ENCODE measurements at places on chromosomes 12 and 14.

GRCh38 chr14:90275820-90276219 is 19.5 kb downstream of the PSMC1 start:
- no peak for DNase-seq

- DNase-seq: no peak
Observed at GRCh38 chr14:74977164-74977900, 21.9 kb upstream of the PGF start.

DNA sequence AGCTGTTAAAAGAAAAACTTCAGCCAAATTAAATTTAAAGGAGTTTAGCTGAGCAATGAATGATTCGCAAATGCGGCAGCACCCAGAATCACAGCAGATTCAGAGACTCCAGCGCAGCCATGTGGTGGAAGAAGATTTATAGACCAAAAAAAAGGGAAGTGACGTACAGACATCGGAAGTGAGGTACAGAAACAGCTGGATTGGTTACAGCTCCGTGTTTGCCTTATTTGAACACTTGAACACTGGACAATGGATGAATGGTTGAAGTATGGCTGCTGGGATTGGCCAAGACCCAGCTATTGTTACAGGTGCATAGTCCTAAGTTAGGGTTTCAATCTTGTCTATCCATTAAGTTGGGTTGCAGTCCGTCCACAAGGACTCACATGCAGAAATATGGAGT is 42.6 kb downstream of the GALNT8 start:
- DNase-seq: no peak

- DNase-seq: no peak
Observed at GRCh38 chr12:72288911-72289310, 16.7 kb downstream of the TRHDE start.

- no peak for DNase-seq
Observed at GRCh38 chr12:63149909-63150712, 890 bp downstream of the AVPR1A start.

DNA sequence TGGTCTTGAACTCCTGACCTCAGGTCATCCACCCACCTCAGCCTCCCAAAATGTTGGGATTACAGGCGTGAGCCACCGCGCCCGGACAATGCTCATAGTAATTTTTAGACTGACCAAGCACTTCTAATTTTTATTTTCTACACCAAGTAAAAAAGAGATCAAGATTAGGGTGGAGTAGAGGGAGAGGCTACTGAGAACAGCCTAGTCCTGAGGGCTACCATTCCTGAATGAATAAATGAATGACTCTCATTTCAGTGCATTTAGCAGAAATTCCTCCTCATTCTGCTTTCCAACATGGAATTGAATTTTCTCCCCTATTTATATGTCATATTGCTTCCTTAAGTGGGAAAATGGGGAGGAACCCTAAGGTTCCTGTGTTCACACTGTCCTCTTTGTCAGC is 26.4 kb downstream of the BBOF1 start:
- no peak for DNase-seq

- DNase-seq: no peak
Observed at GRCh38 chr14:94051115-94051514, 25.0 kb downstream of the OTUB2 start.

- DNase-seq: no peak
Observed at GRCh38 chr12:7694556-7695236, 879 bp downstream of the GDF3 start.

DNA sequence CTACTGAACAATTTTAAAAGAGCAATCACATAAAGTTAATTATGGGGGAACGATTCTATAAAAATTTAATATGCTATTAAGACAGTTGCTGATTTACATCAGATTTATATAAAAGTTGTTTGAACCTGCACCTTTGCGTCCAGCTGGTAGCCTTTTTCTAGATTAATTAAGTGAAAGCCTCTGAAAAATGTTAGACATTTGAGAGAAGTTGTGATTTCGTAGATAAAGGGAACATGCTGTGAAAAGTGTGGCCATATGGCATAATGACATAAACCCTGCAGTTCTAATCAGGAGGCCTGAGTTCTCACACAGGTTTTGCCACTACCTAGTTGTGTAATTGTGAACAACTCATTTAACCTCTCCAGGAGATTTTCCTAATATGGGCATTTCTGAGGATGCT is 187.2 kb downstream of the TMTC2 start:
- no peak for DNase-seq

DNA sequence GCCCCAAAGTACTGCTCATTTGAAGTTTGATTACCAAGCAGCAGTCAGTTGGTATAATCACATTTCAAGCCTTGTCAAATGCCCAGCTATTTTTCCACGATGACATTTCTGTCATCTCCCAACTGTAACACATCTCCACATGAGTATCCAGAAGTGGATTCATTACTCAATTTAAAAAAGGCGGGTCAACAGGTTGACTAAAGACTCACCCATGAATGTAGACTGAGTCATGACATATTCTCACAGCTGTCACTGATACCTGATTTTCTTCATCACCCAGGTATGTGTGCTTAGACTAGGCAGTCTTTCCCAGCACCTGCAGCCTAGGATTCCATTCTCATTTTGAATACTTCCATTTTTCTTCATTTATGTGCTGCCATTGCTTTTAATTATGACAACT is 75.1 kb upstream of the DBX2 start:
- no peak for DNase-seq

GRCh38 chr14:71116568-71117122 is 209.4 kb downstream of the PCNX1 start:
- no peak for DNase-seq

DNA sequence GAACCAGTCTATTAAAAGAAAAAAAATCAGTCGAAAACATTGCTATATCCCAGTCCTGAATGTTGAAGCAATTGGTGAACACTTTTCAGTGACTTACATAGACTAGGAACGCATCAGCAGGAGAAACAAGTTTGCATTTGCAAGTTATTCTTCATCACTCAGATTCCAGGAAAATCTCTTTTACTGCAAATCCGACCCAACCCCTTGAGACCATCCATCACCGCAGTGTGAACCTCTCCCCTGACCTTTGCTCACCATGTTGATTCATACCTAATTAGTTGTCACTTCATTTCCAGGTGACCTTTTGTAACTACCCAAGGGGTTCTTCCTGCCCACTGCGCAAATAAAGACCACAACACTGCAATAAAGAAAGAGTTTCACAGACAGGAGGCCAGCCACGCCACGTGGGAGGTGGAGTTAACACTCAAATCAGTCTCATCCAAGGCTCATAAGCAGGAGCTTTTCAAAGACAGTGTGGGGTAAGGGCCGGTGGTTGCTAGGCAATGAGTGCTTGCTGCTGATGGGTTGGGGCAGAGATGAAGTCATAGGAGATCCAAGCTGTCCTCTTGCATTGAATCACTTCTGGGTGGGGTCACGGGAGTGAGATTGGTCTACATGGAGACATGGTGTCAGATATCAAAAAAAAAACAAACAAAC is 241.3 kb upstream of the TMEM132C start:
- DNase-seq: no peak

DNA sequence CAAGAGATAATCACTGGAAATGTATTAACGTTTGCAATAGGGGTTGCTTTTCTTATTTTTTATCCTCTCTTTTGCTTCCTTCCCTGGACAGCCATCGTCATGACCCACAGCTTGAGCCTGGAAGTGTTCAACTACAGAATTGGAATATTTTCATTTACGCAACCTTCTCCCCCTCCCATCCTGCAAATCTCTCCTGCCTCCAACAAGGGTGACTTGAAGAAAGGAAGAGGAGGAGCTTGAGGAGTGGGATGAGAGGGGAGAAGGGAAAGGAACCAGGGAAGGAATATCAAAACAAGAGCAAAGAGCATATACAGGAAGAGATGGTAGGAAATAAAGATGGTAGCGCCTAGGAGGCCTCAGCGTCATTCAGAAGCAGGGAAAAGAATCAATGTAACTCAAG is 1.6 kb upstream of the MANSC4 start:
- DNase-seq: no peak

DNA sequence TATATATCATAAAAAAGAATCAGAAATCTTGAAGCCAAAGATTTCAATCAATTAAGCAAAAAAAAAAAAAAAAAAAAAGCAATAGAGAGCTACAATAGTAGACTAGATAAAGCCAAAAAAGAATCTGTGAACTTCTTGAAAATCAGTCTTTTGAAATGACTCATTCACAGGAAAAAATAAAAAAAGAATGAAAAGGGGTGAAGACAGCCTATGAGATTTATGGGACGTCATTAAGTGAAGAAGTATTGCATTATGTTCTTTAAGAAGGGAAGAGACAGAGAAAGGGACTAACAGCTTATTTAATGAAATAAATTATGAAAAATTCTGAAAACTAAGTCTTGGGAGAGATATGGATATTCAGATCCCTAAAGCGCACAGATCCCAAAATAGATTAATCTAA is 103.8 kb downstream of the ACSS3 start:
- DNase-seq: no peak

- DNase-seq: no peak
Observed at GRCh38 chr14:20799892-20800544, 2.6 kb downstream of the RNASE1 start.

DNA sequence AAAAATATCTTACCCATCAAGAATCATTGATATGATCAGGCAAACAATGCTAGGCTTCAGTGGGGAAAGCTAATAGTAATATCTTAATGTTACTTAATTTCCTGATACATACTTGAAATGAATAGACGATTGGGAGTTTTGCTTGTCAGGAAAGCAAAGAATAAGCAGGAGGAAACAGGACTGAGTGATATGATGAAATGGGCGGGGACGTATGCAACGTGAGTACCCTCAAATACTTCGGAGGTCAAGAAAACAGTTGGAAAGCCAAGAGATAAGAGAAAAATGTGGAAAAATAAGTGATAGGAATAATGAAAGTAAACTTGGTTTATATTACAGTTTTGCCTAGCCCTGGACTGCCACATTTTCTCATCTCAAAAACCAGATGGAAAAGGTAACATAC is 49.2 kb downstream of the METTL25 start:
- no peak for DNase-seq

DNA sequence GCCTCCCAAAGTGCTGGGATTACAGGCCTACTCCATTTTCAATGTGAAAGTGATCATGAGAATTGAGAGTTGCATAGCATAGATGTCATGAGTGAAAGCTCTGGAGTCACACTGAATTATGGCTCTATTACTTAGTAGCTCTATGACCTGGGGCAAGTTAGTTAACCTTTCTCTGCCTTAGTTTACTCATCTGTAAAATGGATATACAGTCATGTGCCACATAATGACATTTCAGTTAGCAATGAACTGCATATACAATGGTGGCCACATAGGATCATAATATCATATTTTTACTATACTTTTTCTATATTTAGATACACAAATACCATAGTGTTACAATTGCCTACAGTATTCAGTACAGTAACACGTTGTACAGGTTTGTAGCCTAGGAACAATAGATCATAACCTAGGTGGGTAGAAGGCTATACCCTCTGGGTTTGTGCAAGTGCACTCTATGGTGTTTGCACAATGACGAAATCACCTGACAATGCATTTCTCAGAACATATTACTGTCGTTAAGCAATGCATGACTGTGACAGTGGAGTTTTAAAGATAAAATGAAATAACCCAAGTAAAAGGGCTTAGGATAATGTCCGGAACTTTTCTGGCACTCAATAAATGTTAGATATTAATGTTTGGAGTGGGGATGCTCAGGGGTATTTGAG is 53.1 kb downstream of the ZFYVE26 start:
- no peak for DNase-seq

GRCh38 chr12:112122823-112123690 is 2.3 kb upstream of the TRAFD1 start:
- no peak for DNase-seq

DNA sequence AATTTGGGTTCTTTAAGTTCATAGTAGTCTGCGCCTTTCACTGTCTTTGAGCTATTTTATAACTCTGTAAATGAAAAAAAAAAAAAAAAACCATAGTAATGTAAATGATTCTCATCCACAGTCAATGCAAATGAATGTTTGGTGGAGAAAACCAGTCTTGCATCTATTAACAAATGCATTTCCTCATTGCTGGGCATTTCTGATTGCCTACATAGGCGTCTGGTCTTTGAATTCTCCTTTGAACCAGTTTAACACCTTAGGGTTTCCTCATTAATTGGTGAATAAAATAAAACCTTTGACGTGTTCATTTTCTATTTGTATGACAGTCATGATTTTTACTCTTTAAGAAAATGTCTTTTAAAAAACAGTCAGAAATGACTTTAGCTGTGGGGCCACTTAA is 114.8 kb downstream of the C12orf75 start:
- DNase-seq: no peak

DNA sequence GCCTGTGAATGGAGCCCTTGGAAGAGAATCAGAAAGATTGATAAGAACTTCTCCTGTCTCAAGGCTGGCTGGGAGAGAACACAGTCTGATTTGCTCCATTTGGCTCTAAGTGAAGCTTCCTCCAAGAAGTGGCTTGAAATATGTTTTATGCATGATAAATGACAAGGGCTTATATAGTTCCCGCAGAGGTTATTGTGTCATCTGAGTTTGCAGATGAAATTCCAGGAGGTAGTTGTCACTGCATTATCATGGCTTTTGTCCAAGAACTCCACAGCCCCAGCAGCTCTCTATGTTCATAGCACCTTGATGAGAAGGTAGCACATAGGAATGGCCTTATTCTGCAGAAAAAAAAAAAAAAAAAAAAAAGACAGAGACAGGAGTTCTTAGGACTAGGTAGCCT is 108.5 kb downstream of the DACT1 start:
- DNase-seq: no peak

GRCh38 chr14:89085231-89085731 is 260.8 kb downstream of the TTC8 start:
- no peak for DNase-seq

GRCh38 chr12:54129028-54129903 is 59.5 kb downstream of the SMUG1 start:
- DNase-seq: no peak

DNA sequence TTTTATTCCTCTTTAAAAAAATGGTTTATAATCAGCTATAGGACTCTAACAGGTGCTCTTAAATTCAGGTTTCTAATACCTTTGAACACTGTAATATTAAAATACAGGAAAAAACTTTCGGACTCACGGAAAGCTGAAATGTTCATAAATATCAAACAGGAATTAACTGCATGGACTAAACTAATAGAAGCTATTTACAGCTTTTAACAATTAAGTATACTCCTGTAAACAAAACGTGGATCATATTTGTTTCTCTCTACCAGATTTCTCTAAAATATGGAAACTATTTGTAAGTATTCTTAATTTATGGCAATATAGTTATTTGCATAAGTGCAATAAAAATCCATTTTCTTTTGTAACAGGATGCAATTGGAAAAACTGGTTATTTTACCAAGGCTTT is 108.9 kb upstream of the RESF1 start:
- no peak for DNase-seq

DNA sequence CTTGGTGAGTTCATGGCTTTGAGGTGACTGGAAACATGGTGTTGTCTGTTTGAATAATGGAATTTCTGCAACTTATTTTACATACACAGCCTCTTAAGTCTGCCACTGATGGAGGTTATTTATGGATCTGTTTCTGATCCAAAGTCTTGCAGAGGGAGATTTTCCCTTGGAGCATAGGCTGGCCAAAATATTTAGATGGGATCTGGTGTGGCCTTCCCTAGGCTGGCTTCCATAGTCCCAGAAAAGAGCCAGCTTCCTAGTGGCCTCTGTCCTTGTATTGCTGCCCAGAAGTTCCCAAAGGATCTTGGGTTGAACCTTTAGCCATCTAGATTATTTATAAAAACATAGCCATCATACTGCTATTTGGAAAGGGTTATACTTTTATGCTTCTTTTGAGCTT is 491.1 kb upstream of the RGS6 start:
- DNase-seq: no peak
